ENCODE measurements at places on chromosomes 4 and X.

GRCh38 chrX:80022363-80023031, 7.9 kb downstream of the TBX22 start:
- no peak for DNase-seq

GRCh38 chr4:56990109-56990905, 11.6 kb downstream of the POLR2B start:
- DNase-seq = no peak

- no peak for DNase-seq
Measured at GRCh38 chrX:134548257-134549201, 88.6 kb downstream of the HPRT1 start.

- DNase-seq = no peak
Measured at GRCh38 chrX:148281920-148282319, 218.5 kb upstream of the AFF2 start.

DNA sequence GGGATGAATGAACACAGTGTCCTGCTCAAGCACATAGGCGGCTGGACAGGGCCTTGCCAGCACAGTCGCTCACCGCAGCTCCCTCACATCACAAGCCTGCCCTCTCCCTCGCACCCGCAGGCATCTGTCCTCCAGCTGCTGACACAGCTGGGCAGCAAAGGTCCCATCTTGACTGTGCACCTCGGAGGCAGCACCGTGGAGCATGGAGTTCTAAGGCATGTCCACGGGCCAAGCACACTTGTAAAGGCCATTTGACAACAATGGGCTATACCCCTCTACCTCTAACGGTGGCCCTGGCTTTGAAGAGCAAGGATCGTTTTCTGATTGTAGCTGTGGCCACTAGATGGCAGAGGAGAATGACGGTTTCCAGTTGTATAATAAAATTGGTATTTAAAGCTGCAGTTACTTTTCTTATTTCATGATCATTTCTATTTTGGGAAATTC, 53.8 kb downstream of the APLN start:
- no peak for DNase-seq

GRCh38 chr4:108036213-108036612, 46.5 kb downstream of the HADH start:
- peak; percentile 46 for DNase-seq

DNA sequence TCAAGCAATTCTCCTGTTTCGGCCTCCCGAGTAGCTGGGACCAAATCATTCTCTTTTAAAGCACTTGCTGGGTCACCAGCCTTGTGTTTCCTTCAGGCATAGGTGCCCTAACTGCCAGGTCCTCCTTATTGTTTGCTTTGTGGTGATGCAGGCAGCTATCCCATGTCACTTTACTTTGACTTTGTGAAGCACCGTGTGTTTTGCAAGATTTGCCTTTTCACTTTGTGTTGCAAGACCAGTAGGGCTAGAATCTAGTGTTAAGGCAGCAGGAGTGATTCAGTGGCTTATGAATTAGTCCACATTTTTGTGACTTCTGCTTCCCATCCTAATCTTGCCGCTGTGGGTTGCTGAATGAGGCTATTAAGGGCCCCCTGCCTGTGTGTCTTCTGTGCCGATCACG, 20.2 kb downstream of the SYAP1 start:
- DNase-seq = no peak

- DNase-seq = no peak
Measured at GRCh38 chrX:54550821-54551220, 20.8 kb downstream of the GNL3L start.

DNA sequence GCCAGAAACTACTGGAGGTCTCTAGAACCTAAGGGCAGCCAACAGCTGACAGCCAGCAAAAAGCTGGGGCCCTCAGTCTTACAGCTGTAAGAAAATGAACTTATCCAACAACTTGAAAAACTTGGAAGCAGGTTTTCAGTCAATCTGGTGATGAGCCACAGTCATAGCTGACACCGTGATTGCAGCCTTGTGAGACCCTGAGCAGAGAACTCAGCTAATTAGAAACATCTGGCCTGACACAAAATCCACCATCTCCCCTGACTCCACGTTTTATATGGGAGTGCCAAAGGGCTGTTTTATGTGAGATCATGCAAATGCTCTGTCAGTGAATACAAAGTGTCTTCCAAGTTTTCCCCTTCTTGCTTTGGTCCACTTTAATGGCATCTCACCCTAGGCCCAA, 198.8 kb upstream of the DCAF8L1 start:
- DNase-seq = no peak

DNA sequence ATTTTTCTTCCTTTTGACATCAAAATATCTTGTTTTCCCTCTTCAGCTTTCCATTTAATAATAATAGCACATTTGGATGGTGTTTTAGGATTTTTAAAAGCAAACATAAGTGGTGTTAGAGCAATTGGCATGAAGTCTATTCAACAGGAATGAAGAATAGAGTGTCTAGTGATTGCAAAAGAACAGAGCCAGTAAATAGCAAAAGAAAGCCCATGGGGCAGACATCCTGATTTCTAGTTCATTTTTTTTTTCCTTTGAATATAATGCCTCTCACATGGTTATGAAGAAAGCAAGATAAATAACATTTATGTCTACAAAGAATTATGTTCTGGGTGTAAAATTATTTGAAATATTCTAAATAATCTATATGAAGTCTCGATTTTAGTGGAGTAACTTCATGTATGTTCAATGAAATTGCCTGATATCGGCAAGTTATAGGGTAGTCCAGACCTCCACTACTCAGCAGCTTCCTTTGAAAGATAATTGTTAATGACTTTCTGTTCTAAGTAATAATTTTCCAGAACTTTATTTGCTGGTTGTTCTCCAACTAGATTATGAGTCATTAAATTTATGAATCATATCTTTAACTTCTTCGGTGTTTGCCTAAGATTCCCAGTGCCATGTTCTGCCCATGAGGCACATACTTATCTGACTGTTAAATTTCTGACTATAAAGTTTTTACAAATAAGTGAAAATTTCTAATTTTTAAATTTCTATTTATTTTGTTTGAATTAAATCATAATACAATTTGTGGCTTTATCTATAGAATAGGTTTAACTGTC, 587.9 kb downstream of the TLL1 start:
- no peak for DNase-seq

DNA sequence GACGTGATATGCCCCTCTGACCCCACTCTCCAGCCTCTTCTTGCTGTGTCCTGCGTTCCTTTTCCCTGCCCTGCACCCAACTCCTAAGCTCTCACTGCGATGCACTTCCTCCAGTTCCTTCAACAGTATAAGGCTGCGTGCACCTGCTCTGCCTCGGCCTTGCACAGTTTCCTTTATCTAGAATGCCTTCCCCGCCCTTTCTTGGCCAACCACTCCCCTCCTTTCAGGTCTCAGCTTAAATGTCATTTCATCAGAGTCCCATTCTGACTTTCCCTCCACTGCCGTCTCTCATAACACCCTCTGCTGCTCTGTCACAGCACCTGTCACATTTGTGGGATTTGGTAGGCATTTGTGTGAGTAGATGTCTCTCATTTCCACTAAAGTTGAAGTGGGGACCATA, 58.4 kb upstream of the NEIL3 start:
- no peak for DNase-seq

DNA sequence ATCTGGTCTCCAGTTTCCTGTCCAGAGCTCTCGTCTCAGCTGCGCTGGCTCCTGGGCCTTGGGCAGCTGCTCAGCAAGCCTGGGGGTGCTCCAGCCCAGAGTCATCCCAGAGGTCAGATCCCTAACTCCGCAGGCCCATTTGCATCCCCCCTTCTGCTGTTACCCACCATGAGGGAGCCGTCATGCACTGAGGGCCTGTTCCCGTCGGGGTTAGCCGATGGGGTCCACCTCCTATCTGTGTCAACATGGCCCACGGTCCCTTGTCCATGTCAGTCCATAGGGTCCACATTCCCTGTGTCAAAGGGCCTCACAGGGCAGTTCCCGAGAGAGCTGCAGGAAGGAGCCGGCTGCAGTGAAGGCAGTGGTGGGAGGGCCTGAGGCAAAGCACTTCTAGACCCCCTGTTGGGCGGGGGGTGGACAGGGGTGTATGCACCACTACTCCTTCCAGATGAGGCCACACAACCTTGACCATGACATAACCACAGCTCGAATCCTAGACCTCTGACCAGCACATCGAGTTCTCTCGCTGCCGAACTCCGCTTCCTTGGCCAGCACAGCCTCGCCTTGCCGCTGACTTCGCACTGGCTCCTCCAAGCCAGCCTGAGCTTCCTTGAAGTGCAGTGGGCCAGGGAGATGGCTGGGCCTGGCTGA, 24.9 kb downstream of the WDR1 start:
- DNase-seq = no peak

GRCh38 chr4:1345903-1346780, 866 bp upstream of the UVSSA start:
- peak; percentile 40 for DNase-seq

DNA sequence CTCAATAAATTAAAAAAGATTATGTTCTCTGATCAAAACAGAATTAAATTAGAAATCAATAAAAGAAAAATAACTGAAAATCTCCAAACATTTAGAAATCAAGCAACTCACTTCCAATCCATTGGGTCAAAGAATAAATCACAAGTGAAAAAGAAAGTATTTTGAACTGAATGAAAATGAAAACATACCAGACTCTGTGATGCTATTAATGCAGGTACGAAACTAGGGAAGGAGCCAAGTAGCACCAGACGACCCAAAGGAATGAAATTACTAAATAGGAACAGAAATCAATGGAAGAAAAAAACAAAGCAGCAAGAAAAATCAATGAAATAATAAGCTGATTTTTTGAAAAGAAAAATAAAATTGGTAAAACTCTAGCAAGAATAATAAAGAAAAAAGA, 15.4 kb downstream of the CCDC110 start:
- no peak for DNase-seq

DNA sequence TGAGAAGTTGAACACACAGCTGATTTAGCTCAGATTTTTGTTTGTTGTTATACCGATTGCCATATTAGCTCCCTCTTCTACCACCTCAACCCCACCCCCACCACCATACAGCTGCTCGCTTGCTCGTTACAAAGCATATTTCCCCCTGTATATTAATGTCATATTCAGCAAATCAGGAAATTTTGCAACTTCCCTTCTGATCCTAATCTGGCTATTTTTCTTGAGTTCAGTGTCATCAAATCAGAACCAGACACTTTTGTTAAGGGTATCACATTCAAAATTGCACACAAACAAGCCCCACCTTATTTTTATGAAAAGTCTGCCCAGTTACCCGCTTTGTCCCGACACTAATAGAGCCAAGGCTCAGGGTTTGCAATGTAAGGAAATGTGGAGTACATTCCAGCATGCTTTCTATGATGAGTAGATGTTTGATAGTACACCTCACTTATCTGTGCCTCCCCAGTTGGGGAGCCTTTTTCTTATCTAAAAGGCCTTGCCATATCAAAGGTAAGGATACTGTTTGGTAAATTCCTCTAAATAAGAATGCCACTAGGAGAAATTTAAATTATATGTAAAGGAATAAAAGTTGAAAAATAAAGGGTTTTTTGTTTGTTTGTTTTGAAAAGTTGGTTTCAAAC, 212.2 kb downstream of the CBR4 start:
- DNase-seq = no peak

DNA sequence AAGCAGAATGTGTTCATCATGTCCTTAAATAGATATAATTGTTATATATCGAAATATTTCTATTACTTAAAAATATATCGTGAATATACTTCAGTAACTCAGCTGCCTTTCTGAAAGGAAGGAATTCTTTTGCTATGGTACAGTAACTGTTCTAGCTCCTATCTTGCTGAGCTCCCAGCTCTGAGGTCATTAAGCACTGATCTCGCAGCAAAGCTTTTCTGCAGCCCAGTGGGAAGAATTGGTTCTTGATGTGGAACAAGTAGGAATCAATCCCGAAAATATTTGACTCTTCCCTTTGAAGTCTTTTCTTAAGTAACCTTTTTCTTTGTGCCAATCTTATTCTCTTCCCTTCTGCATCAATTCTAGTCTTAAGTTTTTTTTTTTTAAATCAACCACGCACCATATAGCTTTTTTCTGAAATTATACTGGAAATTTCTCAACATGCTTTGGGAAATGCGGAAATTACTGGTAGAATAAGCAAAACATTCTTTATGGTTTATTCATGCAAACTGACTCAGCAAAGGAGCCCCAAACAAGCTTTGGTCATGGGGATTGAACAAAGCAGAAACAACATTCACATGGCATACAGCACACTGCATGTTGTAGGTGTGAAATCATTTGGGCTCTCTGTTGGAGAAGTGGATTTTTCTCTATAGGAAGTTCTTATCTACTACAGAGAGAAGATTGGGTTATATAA, 428.9 kb upstream of the GNPDA2 start:
- no peak for DNase-seq

- no peak for DNase-seq
Measured at GRCh38 chr4:118280501-118281218, 72.1 kb downstream of the PRSS12 start.

DNA sequence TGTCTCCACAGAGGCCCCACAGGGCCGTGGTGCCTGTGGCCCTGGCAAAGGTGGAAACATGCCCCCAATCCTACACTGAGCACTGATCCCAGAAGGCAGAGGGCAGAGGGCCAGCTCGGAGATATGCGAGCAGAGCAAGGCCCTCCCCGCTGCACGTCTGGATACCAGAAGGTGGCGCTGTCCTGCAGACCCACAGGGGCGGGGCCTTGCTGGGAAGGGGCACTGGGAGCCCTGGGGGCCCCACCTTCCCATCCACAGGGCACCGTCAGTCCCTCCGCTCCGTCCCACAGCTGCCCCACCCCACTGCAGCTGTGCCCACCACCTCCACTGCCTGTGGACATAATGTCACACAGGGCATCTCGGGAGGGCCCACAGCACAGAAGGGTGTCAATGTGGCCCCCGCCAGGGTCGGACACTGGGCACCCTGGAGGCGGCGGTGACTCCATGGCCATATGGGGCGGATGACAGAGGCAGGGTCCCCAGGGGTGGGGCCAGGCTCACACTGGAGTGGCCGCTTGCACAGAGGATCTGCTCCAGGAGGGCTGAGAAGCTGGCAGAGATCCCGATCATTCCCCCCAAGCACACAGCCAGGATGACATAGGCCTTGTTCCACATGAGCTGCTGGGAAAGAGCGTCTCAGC, 4.8 kb downstream of the SLC49A3 start:
- no peak for DNase-seq

GRCh38 chr4:8534129-8534528, 46.1 kb upstream of the GPR78 start:
- no peak for DNase-seq

DNA sequence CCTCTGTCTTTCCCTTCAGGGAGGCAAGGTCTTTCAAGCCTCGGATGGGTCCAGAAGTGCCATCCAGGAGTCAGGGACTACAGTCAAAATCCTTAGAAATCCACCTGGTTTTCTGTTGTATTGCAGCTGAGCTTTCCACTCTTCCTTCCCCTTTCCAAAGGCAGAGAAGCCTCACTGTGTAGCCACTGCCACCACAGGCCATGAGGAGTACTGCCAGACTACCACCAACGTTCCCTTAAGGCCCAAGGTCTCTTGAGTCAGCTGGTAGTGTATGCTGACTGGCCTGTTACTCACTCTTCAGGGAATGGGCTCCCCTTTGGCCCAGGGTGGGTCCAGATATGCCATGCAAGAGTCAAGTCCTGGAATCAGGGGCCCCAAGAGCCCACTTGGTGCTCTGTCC, 1454.1 kb downstream of the PCDH19 start:
- DNase-seq = no peak

GRCh38 chrX:83916525-83916924, 55.6 kb downstream of the CYLC1 start:
- DNase-seq = no peak

Data from stimulated activated CD4-positive, alpha-beta T cell treated with anti-CD3 and anti-CD28 coated beads, Interleukin-2, amount 100 ng/mL, for 48 hours (primary cell).